EH (cell line): ENCODE measurements at places on chromosomes 7 and 10.
A peak's percentile ranks its signal among the peaks of the same experiment; 100 is the strongest.

- no peak for DNase-seq
Observed at GRCh38 chr7:6482307-6482706, 34.6 kb upstream of the DAGLB start.

- DNase-seq, result no peak
Observed at GRCh38 chr10:65898055-65898454, 1027.8 kb upstream of the LRRTM3 start.

- DNase-seq, result no peak
Observed at GRCh38 chr7:20267482-20267881, 50.3 kb upstream of the MACC1 start.

- DNase-seq, result no peak
Observed at GRCh38 chr7:13560441-13560840, 429.0 kb downstream of the ETV1 start.

DNA sequence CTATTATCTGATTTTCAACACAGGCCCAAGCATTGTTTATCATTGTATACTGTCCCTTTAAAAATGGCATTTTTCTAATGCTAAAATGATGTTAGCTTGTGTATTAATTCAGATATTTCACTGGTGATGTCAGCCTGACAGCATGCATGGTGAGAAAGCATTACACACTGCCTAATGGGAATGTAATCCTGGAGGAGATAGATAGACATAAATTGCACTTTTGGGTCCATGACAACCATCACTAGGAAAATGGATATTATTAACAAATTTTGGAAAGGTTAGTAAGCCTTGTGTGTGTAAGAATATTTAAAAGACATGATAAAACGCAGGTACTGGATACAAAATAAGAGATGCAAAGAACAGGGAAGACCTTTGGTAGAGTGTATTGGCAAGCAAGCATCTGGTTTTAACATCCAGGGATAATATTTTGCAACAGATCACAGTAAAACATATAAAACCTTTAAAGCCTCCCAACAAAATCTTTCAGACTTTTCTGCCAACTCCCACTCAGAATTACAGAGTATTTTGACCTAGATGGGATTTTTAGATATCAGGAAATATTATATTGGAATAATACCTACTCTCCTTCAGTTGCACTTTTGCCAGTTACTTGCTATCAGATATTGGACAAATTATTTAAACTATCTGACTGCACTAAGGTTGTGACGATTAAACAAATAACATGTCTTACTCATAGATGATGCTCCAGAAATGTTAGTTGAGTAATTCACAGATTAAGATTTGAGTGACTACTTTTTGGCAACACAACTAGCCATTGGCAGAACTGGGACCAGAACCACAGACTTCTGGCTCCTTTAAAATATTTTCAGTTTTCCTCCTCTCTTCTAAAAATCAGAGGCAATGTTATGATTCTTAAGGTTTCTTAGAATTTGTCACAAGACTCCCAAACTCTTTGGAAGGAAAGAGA lies 291.6 kb upstream of the SEMA3C start:
- DNase-seq, result peak; percentile 65
